Kidney glomerular epithelial cell (primary cell): ENCODE measurements at places on chromosomes 7 and 10.

GRCh38 chr7:5218564-5219360 lies 28.7 kb downstream of the WIPI2 start:
- no peak for DNase-seq

- no peak for DNase-seq
Observed at GRCh38 chr10:127069436-127069835, 127.0 kb downstream of the INSYN2A start.

DNA sequence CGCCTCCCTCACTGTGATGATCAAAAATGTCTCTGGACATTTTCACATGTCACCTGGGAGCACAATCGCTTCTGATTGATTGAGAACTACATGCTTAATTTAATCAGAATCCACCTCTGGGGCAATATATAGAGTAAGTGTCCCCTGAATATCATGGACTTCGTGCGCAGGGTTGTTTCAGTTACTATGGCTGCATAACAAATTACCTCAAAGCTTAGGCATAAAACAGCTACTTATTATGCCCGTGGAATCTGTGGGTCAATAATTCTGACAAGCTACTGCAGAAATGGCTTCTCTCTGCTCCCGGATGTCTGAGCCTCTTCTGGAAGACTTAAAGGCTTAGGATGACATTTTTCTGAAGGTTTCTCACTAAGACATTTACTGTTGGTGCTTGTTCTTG lies 334.4 kb downstream of the GPR158 start:
- no peak for DNase-seq

DNA sequence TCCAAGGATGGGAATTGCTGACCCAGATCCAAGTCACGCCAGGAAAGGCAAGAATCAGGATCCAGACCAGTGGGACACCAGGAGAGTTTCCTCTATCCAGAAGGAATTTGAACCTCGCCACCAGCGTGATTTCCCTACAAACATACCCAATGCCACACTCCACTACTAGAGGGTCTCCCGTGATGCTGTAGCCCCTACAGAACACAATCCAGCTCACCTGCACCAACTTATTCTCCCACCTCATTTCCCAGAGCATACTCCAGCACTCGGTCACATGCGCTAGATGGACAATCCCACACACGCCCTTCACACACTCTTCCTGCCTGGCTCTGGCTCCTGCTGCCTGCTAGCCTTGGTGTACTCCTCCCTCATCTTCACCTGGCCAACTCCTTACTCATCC lies 142.1 kb upstream of the PDE1C start:
- DNase-seq, result no peak

DNA sequence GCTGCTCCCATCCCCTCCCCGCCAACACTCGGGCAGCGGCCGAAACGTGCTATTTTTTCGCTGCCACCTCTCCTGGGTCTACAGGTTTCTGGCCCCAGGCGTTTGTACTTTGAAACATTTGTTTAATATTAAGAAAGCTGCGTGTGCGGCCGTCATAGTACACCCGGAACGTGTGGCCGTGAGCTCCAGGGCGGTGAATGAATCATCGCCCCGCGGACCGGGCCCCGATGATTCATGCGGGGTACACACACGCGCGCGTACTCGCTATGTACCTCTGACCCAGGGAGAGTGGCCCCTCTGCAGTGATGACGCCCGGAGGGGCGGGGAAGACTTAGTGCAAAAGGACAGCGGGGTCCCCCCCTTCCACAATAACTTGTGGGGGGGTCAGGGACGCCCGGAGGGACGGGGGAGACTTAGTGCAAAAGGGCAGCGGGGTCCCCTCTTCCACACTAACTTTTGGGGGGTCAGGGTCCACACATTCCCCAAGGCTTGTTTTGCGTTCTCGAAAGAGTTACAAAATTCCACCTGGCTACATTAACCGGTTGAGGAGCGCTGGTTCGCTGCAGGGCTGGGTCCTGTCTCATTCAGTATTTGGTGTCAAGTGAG lies 56.5 kb upstream of the PCGF5 start:
- DNase-seq, result peak; percentile 2

GRCh38 chr10:73581918-73582317 lies 9.2 kb downstream of the USP54 start:
- no peak for DNase-seq

- no peak for DNase-seq
Observed at GRCh38 chr7:18685971-18686370, 190.4 kb downstream of the HDAC9 start.

DNA sequence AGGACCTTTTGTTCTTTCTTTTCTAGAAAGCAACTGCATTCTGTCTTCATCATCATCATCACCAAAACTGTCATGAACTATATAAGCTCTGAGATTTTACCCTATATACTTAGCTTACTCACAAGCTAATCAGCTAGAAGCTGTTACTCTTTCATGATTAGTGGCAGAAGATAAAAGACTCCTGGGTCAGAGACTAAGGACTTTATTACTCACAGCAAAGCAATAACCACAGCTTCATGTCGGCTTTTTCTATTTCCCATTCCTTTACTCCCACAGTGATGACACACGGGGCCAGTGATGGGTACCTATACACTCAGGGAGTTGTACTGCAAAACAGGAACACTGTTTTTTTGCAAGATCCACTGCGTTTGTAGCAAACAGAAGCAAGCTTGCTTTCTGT lies 8.4 kb upstream of the C10orf88 start:
- no peak for DNase-seq
